Left lobe of liver (tissue), 2 donors: ENCODE measurements at places on chromosomes 1 and 21. TPM values are rescaled to one million over a fixed set of nuclear protein-coding genes. Genes with fewer than 3 reads are reported as not detected.
A peak's percentile ranks its signal among the peaks of the same experiment; 100 is the strongest.

ADGRL2 gene
- total RNA-seq, result 36.5 TPM

SLC1A7 gene
- total RNA-seq, result 0.35 TPM

CRYBG2 gene
- total RNA-seq, result 0.18 TPM

HIVEP3 gene
- 2.6 TPM for total RNA-seq

FGR gene
- total RNA-seq, result 3.0 TPM

SMCP gene
- total RNA-seq, result not detected

EXO1 gene
- 0.33 TPM for total RNA-seq

TFF3 gene
- 4.1 TPM for total RNA-seq

GRCh38 chr1:196433000-196433399 is 175.2 kb downstream of the KCNT2 start:
- DNase-seq, result no peak

DNA sequence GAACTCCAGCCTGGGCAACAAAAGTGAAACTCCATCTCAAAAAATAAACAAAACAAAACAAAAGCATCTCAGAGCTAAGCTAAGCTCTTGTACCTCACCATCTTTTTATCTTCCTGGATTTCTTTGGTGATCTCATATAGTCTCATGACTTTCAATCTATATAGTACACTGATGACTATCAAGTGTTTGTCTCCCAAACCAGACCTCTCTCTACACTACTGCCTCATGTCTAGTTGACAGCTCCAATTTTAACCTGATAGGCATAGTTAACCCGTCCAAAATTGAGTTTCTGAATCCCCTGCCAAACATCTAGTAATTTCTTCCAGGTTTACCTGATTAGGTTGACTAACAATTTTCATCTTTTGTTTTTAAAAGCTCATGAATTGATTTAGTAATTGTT is 151.7 kb downstream of the COP1 start:
- no peak for DNase-seq

- no peak for DNase-seq
Observed at GRCh38 chr1:51910221-51911000, 31.9 kb upstream of the NRDC start.

DNA sequence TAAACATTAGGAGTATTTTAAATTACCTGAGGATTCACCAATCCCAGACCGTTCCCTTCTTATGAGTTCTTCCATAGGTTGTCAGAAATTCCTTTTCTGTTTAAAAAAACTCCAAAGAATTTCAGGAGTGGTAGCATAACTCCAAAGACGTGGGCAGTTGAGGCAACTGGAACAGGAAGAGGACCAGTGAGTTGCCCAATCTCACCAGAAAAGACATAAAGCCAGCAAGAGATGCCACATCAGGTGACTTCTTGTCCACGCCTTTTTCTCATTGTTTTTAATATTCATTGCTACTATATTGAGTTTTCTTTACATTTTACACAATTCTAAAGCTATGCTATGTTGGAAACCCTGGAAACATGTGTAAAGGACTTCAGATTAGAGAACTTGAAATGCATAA is 88.1 kb upstream of the JAK1 start:
- no peak for DNase-seq

GRCh38 chr1:226638001-226638601 is 89.5 kb downstream of the STUM start:
- no peak for DNase-seq

DNA sequence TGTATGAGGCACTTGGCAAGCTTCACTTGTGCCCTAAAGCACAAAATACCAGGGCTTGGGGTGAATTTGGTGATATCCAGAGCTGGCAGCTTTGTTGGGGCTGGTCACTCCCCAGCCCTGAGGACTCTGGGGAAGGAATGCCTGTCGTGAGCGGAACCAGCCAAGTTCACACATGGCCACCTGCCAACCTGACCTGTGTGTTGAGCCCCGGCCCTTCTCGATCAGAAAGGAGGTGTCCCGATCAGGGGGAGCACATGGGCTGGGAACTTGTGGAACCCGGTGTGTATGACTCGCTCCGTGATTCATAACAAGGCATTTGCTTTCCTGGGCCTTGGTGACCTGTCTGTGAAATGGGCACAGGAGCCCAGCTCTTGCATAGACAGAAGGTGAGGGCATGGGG is 43.1 kb downstream of the AGPAT3 start:
- no peak for DNase-seq

- DNase-seq, result no peak
Observed at GRCh38 chr1:98406352-98407088, 255.0 kb upstream of the SNX7 start.

DNA sequence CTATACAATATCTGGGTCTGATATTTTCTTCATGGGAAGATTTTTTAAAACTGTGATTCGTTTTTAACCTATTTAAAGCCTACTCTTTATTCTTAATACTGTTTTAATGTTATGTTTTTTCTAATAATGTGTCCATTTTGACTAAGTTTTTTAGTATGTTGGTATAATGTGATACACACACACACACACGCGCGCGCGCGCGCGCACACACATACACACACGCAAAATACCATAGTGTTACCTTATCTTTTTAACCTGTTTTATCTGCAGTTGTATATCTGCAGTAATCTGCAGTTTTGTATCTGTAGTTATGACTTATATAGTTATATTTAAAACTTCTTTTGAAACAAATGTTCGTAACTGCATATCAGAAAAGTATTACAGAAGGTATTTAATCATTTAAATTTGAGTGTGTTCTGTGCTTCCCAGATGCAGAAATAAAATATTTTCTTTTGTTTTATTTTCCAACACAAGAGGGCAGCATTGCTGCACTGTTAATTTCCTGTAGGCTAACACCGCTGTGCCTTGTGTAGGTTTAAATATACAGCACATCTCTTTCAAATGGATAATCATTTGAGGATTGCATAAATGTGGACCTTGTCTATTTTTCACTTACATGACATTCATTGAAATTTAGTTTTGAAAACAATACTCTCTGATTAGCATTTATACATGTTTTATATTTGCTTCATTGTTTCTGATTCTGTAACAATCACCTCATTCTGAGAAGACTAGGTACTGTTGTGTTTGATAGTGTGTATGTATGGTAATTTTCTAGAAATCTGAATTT is 166.1 kb downstream of the PDE4B start:
- DNase-seq, result no peak

DNA sequence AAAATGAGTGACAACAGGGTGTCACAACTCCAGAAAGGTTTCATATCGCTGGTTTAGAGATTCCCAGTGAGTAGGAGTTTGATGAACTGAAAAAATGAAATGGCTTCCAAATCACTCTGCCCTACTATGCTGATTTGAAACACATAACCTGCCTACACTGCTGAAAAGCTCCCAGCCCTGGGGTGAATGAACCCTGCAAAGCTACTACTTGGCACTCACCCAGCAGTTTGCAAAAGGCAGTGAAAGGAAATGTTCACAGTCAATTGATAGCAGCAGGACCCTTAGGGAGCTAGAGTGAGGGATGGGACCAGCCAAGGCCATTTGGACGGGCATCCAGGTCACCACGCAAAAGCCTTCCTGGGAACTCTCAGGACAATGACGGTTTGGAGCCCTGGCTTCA is 44.4 kb upstream of the SRP9 start:
- DNase-seq, result peak; percentile 68
